Left ventricle myocardium superior (tissue), 1 donor: ENCODE measurements at places on chromosomes 16 and 17.
A peak's percentile ranks its signal among the peaks of the same experiment; 100 is the strongest.

DNA sequence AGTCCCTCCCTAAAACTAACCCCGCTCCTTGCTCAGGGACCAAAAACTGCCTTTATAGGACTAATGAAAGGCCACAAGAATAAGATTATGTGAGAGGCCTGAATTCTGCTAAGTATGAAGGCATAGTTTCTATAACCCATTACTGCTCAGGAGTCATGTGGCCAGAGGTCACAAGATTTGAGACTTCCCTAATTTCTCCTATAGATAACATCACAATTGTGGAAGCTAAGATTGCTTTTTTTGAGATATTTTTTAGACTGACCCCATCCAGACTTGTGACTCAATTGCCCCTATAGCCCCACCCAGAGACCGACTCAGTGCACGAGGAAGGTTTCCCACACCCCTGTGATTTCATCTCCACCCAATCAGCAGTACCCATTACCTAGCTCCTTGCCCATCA lies 504.1 kb upstream of the GOT2 start:
- no peak for DNase-seq

DNA sequence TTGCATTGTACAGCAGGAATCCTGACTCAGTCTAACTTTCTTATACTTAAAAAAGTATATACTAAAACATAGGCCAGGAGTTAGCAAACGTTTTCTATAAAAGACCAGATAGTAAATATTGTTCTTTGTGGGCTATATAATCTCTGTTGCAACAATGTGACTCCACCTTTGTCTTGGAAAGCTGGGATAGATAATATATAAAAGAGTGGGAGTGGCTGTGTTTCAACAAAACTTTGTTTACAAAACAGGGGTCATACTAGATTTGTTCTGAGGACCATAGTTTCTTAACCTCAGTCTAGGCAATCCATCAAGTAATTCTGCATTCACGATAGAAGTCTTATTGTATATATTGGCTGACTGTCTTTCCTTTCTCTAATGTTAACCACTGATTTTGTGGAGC lies 9.0 kb upstream of the TBC1D3B start:
- no peak for DNase-seq

DNA sequence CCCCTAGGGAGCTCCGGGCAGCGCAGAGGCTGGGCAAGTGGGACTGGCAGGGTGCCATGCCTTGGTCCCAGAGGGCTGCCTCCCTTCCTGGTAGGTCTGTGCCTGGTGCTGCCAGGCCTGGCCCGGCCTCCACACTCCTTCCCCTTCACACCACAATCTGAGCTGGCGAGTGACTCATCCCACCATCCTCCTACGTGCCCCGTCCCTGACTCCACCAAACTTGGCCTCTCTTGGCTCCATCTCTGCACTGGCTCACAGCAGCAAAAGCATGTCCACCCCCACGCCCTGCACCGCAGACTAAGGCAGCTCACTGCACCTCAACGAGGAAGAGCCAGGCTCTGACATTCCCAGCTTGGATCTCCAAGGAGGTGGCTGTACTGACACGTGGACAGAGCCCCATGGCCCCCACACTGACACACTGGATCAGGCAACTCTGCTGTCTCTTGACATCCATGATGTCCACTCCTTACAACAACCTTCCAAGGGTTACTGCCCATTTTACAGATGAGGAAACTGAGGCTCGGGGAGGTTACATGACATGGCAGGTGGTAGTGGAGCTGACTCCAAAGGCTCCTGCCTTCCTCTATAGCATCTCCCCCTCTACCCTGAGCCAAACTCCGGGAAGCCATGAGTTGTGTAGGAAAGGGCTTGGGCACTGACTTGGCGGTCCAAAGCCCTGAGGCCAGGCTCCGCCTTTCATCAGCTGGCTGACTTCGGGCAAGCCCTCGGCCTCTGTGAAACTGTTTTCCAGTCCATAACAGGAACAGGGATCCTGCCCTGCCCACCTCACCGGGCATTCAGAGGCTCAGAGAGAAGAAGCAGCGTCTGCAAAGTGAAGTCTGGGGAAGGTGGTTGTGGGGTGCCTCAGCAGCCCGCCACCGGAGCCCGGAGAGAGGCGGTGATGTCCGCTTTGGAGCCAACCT lies 20.1 kb upstream of the KRT19 start:
- peak; percentile 51 for DNase-seq

- no peak for DNase-seq
Measured at GRCh38 chr16:28126684-28127620, 63.4 kb upstream of the GSG1L start.

DNA sequence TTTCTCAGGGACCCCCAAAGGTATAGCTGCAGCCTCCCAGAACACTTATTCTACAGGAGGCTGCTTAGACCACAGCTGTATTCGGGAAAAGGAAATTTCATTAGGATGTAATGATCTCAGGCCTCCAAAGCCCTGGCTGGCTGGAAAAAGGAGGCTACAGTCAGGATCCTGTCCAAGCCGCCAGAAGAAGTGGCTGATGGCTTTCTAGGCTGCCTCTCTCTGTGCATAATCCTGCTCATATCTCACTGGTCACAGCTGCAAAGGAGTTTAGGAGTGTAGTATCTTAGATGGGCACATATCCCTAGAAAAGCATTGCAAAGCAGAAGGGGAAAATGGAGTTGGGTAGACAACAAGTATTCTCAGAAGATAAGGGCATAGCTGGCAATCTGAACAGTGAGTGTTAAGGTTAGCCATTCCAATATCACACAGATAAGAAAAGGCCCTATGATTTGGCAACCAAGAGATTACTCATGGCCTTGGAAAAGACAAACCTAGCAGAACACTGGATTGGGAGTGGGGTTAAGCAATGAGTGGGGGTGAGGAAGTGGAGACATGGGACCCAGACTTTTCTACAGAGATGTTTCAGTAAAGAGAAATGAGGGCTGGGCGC lies 26.0 kb upstream of the PRKCA start:
- no peak for DNase-seq

GRCh38 chr17:81884968-81885367 lies 6.4 kb downstream of the ALYREF start:
- no peak for DNase-seq

GRCh38 chr17:76000016-76000754 lies 470 bp upstream of the CDK3 start:
- DNase-seq: peak; percentile 55

GRCh38 chr17:67671493-67671892 lies 46.2 kb upstream of the NOL11 start:
- no peak for DNase-seq

DNA sequence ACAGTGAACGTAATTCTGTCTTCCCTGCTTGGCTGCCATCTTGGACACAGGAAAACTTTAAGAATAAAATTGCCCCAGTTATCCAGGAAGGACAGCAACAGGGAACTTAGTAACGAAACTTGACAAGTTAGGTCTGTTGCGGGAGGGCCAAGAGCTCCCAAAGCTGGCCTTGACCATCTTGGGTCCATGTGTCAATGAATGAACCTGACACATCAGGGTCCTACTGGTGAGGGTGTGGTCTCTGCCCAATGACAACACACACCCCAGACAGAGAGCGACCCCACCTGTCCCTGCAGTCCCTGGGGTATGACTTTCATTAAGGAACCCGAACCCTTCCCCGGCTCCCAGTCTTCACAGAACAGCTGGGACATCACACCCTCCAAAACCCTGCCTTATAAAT lies 96.3 kb downstream of the NDE1 start:
- no peak for DNase-seq

GRCh38 chr16:81696961-81697615 lies 82.0 kb upstream of the PLCG2 start:
- peak; percentile 60 for DNase-seq

DNA sequence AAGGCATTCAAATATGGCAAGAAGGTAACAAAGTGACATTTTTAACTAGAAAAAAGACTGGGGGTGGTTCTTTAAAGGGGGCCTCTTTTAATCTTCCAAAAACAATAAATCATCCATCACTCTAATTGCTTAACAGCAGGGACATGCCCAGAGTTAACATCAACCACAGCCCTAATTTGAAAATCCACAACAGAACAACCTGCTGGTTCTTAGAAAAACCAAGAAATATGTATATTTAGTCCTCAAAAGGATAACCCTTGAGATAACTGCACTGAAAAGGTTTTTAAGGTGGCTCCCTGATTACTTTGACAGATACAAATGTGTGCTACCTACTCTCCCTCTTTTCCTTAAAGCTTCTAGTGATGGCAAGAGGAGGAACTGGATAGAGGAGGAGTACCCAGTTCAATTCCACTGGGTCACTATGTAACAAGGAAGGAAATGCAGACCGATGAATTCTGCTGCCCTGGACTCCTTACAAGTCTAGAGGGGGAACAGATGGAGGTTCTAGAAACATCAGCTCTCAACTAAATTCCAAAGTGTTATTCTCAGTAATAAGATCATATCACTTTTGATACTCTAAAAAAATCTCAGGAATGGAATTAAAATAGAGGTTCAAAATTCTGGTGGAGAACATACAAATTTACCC lies 54.3 kb downstream of the N4BP1 start:
- DNase-seq: no peak
